ENCODE measurements at places on chromosomes 11 and 22.

- no peak for DNase-seq
Measured at GRCh38 chr11:111870522-111870885, 877 bp downstream of the ALG9 start.

GRCh38 chr11:75280227-75280701, 39.7 kb downstream of the TPBGL start:
- DNase-seq = peak; percentile 85

GRCh38 chr22:42303396-42304323, 33.2 kb upstream of the TCF20 start:
- DNase-seq = no peak

DNA sequence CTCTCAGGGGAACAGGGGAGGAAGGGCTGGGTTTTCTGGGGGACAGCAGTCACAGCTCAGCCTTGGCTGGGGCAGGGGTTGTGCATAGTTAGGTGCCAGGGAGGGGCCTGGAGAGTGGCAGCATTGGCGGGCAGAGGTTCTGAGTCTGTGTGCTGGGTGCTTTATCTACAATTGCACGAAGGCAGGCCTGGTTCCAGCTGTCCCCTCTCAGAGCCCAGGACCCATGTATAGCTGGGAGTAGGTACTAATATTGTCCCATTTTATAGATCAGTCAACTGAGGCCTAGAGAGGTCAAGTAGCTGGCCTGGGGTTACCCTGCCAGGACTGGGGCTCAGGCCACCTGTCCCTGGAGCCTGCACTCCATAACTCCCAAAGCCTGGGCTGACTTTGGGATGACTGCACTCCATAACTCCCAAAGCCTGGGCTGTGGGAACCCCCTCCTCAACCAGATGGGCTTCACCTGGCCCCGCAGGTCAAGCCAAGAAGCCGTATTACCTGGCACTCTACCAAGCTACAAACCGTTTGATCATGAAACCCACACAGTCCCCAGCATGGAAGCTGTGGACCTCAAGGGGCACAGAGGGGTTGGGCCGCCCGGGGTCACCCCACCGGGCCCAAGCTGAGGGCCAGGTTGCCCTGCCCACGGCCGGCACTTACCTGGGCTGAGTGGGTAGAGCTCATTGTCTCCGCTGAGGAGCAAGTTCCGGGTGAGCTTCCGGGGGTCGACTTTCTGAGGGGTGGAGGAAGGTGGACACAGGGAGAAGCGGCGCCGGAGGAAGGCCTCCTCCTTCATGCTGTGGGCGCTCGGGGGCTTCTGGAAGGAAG, 36.5 kb downstream of the OSBPL5 start:
- DNase-seq = peak; percentile 22

- no peak for DNase-seq
Measured at GRCh38 chr11:27926486-27926885, 181.5 kb downstream of the KIF18A start.

- peak; percentile 91 for DNase-seq
Measured at GRCh38 chr22:36470162-36470993, 11.1 kb downstream of the TXN2 start.

GRCh38 chr11:22177186-22177585, 15.7 kb upstream of the ANO5 start:
- no peak for DNase-seq

DNA sequence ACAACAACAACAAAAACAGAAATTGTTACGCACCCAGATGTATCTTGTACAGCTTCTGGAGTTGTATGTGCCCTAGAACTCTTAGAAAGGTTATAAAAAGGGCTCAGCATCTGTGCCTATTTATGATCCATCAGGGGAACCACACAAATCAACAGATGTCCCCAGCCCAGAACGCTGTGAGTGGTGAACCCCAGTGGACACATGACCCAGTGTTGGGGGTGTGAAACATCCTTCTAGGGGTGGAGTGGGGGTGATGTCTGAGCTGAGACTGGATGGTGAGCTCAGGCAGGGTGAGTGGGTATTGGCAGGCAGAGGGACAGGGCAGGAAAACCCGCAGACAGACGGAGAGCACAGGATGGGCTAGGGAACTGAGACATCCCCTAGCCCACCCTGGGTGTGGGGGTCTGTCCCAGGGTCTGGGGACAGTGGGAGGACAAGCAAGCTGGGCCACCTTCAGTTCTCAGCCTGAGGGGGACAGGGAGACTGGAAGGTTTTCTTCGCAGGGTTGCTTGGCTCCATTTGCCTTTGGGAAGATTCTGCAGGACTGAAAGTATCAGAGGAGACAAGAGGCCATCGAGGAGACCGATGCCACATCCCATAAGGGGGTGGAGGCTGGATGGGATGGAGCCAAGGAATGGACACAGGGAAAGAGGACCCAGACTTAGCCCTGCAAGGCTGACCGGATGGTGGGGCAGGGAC, 5.8 kb upstream of the EMID1 start:
- DNase-seq = peak; percentile 3

- DNase-seq = no peak
Measured at GRCh38 chr11:44658506-44658850, 68.3 kb upstream of the TSPAN18 start.

- DNase-seq = no peak
Measured at GRCh38 chr22:46381142-46381541, 45.6 kb downstream of the TRMU start.

DNA sequence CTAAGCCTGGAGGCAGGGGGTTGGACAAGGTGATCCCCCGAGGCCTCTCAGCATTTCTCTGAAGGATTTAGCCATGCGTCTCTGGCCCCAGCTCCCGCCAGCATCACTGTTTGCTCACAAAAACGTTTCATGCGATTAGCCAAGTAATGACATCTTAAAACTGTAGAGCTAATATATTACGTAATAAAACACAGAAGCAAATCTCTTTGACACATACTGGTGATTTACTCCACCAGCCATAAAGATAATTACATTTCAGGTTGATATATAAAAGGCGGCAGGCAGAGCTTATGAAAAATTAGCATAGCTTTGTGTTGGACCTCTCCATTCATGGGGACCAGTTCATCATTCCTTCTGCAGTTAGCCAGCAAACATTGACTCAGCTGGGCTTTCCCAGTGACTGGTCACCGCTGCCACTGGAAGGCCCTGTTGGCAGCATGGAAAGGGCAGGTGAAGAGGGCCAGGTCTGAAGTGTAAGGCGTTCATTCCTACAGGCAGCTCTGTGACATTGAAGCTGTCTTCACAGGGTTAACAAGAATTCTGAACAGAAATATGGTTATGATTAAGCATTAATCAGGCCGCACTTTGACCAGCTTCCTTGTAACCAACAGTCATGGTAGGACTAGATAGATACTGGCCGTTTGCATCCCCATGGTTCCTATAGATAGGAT, 150.3 kb downstream of the NECTIN1 start:
- no peak for DNase-seq

GRCh38 chr22:44907765-44908737, 101.8 kb downstream of the PHF21B start:
- DNase-seq = no peak

- no peak for DNase-seq
Measured at GRCh38 chr11:113670831-113671215, 35.3 kb downstream of the TMPRSS5 start.

DNA sequence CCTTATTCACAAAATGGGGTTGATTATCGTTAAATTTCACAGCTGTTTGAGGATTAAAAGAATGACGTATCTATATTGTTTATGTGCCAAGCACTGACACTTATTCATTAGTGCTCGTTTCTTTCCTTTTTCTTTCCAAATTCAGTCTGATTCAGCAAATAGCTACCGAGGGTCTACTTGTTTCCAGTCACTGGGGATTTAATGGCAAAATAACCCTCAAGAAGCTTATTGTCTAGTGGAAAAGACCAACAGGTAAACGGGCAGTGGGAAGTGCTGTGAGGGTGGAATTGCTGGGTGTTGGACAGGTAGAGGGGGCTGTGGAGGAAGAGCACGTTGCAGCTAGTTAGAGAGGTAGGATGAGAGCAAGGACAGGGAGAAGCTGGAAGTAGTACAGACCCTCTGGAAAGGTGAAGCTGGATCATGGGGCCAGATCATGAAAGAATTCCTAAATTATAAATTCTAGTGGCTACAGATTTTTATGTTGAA, 48.3 kb upstream of the BIRC3 start:
- no peak for DNase-seq

- DNase-seq = peak; percentile 50
Measured at GRCh38 chr11:125514336-125515101, 18.5 kb upstream of the FEZ1 start.

GRCh38 chr11:30128269-30128932, 102.4 kb upstream of the FSHB start:
- no peak for DNase-seq
